ENCODE measurements at places on chromosomes 1 and 21. TPM values are rescaled to one million over a fixed set of nuclear protein-coding genes. Genes with fewer than 3 reads are reported as not detected.

The PIAS3 gene
- total RNA-seq, result 49.9 TPM

The CACNA1S gene
- not detected for total RNA-seq

The S100A9 gene
- 1.8 TPM for total RNA-seq

The LINGO4 gene
- total RNA-seq, result not detected

GRCh38 chr1:236677641-236678235 is 8.6 kb upstream of the ACTN2 start:
- no peak for DNase-seq

The RCAN1 gene
- 197 TPM for total RNA-seq

DNA sequence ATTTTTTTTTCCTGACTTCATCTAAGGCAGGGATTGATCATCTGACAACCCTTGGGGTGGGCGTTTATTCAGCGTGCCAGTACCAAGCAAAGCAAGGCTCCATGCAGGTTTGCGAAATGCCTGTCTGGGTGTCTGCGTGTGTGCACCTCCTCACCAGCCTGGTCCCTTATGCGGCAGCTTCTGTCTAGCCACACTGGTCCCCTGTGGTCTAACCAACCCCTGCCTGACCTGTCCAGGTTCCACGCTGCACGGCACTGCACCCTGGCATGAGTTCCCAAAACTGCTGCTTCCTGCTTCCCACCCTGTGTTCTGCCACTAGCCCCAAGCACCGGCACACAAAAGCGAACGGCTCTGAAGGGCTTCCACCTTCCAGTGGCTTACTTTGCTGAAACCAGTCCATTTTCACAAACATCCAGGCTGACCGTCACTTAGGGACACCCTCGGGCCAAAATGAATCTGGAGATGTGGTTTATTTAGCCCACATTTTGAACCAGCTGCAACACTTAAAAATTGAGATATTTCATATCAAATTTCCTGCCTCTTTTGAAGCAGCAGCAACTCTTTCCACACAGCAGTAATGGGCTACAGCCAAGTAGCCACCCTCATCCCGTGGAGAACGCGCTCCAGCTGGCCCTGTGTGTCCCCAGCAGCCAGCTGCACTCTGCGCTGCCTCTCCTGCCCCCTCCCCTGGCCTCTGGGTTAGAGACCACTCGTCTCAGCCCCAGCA is 55.7 kb downstream of the HLCS start:
- peak; percentile 70 for DNase-seq

The DCDC2B gene
- not detected for total RNA-seq

DNA sequence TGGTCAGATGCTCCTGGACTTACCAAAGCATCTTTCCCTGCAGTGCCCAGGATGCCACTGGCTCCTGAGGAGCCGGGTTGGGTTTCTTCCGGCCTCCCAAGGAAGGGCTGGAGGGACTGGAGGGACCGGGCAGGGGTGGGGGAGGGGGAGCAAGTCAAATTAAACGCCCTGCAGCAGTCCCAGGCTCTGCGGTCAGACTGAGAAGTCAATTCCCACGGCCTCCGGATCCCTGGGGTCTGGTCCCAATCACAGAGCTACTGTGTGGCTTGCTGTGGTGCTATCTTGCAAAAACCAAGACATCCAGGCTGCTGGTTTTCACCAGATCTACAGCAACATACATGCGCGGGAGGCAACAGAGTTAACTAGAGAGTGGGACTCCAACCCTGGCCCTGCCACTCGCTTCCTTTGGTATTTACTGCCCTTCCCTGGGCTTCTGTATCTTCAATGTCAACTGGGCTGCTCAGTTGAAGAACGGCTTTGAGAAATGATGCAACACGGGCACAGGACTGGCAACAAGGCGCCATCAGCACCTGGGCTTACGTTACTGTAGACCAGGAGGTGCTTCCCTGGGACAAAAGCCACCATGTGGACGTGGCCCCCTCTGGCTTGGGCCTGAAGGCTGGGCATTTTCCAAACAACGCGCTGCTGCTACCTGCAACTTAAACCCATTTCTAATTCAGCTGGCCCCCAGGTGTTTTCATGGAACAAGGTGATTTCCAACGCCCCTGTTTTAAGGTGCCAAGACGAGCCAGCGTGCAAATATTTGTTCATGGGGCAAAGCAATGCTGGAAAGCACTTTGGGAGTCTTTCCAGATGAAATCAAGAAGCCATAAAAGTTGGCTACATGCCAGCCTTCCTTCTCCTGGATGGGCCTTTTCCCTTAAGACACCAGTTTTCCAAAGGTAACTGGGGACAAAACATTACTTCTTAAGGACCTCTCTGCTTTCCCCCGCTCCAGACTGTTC is 11.5 kb downstream of the RCC2 start:
- DNase-seq, result no peak

DNA sequence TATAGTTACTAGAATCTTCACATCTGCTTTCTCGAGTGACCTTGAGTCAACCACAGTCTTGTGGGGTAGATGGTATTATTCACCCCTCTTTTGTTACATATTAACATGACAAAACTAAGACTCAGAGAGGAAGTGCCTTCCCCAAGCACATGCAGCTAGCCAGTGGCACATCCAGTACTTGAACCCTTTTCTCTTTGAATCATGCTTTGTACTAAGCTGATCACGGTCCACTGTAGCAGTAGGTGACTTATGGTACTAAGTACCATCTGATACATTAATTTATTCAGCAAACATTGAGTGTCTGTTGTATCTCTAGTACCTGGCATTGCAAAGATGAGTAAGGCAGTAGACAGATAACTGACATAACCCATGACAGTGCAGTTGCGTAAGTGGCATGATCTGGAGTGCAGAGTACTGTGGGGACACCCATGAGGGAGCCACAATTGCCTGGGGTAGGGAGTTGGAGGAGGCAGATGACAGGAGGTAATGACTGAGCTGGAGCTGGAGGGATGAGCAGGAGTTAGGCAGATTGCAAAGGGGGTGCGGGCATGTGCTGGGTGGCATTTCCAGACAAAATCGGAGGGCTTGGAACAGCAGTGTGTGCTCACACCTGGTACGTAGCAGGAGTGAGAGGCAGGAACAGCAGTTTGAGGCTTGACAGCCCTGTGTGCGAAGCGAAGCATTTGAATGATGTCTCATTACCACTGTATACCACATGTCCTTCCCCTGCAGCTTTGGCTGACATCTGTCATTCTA is 29.8 kb downstream of the UCK2 start:
- peak; percentile 53 for DNase-seq
